ENCODE measurements at places on chromosomes 12 and 14.

- no peak for DNase-seq
Observed at GRCh38 chr14:100855256-100855930, 29.5 kb downstream of the MEG3 start.

- DNase-seq, result no peak
Observed at GRCh38 chr14:55686713-55687112, 106.7 kb downstream of the KTN1 start.

- DNase-seq, result peak; percentile 20
Observed at GRCh38 chr14:57302883-57303282, 34.1 kb downstream of the AP5M1 start.

DNA sequence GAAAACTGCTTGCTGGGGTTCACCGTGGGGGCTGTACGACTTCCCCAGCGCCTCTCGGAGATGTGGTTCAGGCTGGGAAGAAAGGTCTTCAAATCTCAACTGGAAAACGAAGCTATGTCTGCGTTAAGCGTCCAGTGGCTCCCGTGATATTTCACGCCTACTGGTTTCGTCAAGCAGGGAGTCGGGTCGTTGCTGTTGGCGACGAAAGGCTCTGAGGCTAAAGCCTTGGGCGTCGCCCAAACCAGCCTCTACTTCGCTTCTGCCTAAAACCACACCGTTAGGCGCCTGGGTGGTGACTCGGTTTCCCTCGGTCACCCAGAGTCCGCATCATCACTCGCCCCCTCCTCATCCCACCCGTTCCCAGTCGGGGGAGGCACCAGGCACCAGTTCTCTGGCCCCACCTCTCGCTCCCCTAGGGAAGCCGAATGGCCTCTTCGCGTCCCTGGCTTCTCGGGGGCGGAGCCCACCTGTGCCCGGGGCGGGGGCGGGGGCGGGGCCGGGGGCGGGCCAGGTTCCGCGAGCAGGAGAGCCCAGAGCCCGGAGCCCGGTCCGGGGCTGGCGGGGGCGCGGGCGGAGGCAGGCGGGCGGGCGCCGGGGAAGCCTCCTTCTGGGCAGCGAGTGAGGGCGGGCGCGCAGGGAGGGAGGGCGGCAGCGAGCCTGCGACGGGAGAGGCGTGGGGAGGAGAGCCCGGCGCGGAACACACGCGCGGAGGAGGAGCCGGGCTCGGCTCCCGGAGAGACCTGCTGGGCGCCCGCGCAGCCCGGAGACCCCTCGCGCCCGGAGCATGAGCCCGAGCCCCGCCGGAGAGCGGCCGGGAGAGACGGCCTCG lies at the start of gene B4GALNT3:
TSS of gene B4GALNT3 (plus strand) at position 510 of the 829 bp plus-strand sequence. CDS start 438 bp downstream, outside the sequence.
- DNase-seq, result no peak

DNA sequence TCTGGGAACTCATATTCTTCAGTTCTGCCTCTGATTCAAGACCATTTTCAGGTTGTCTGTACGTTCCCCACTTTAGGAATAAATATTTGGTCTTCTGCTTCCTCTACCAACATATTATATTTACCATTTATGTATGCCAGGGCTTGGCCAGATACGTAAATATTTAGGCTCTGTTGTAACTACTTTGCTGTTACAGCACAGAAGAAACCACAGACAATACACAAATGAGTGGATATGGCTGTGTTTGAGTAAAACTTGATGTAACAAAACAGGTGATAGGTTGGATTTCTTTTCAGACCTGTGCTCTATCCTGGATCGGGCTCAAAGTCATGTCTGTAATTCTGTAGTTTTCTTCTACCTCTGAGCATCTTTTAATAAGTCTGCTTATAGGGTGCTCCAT lies 37.5 kb downstream of the RAP1B start:
- DNase-seq, result no peak

- peak; percentile 48 for DNase-seq
Observed at GRCh38 chr12:9646794-9647781, 22.4 kb upstream of the CLEC2D start.

DNA sequence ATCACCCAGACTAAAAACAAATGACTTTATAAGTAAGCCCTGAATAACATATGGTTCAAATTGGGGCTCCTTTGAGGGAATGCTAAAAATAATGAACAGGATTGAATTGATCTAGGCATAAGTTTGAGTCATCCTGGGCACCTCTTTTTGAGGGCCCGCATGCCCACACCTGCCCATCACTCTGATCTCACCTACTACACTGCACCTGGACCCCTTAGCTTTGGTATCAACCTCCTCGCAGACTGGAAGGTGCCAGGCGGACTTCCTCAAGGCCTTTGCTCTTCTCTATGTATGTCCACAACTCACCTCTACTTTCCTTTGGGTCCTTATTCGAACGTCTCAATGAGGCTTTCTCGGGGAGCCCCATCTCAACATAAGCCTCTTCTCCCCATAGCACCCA lies 17.2 kb downstream of the NTN4 start:
- no peak for DNase-seq

GRCh38 chr14:103626146-103626850 lies 2.7 kb upstream of the KLC1 start:
- no peak for DNase-seq

- DNase-seq, result no peak
Observed at GRCh38 chr12:117853600-117853999, 115.2 kb downstream of the KSR2 start.

GRCh38 chr12:71666259-71666658 lies 2.2 kb downstream of the THAP2 start:
- no peak for DNase-seq

DNA sequence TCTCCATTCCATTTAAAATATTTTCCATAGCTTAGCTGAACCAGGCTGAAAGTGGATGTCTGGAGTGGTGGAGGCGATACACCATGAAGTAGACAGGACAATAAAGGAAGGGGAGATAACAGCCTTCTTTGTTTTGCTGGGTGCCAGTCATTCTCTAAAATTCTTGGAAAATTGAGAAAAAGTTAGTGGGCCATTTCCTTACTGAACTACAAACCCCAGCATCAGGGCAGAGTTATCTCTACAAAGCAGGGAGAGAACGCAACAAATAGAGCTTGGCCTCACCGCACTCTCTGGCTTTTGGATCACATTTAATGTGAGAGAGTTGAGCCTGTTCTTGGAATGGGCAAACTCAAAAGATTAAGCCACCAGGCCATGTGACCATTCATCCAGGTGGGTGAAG lies 41.2 kb upstream of the LRRC10 start:
- DNase-seq, result no peak

- peak; percentile 18 for DNase-seq
Observed at GRCh38 chr12:116370886-116371580, 93.5 kb upstream of the MED13L start.

DNA sequence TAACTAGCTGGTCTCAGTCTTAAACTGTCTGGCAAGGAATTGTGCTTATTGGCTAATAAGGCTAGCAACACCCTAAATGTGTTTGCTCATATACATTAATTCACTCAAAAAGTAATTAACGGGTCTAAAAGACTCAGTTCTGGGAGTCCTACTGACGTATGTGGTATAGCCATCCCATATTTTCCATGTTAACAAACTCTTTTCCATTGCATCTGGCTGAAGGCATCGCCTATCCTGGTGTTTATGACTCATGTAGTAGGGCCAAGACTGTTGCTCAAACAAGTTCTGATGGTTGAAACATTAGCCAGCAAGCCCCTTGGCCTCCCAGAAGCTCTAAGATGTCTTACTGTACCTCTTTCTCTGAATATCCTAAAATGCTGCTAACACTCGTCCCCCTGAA lies 98.5 kb downstream of the PHLDA1 start:
- peak; percentile 93 for DNase-seq

GRCh38 chr12:26855337-26855736 lies 22.3 kb upstream of the ITPR2 start:
- DNase-seq, result no peak

DNA sequence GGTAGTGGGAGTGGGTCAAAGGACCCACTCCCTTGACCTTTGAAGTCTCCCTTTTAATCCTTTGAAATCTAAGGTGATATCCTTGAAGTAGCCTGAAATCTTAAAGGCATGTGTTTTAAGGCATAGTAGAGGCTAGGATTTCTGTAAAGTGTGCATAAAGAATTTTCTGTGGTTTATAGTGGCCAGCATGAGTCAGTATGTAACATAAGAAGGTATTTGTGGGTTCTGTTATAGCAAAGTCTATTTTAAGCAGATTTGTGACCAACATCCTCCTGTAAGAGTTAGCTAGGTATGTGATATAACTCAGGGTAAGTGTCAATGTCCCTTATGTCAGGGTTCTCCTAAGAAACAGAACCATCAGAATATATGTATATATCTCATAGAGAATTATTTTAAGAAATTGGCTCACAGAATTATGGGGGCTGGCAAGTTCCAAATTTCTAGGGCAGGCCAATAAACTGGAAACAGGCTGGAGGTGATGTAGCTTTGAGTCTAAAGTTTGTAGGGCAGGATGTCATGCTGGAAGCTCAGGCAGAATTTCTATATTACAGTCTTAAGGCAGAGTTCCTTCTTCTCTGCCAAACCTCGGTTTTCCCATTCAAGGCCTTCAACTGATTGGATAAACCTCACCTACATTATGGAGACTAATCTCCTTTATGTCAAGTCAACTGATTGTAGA lies 18.7 kb upstream of the EPYC start:
- peak; percentile 91 for DNase-seq
